Activated naive CD8-positive, alpha-beta T cell treated with anti-CD3 and anti-CD28 coated beads for 36 hours (primary cell): ENCODE measurements at places on chromosomes 7 and 10.

DNA sequence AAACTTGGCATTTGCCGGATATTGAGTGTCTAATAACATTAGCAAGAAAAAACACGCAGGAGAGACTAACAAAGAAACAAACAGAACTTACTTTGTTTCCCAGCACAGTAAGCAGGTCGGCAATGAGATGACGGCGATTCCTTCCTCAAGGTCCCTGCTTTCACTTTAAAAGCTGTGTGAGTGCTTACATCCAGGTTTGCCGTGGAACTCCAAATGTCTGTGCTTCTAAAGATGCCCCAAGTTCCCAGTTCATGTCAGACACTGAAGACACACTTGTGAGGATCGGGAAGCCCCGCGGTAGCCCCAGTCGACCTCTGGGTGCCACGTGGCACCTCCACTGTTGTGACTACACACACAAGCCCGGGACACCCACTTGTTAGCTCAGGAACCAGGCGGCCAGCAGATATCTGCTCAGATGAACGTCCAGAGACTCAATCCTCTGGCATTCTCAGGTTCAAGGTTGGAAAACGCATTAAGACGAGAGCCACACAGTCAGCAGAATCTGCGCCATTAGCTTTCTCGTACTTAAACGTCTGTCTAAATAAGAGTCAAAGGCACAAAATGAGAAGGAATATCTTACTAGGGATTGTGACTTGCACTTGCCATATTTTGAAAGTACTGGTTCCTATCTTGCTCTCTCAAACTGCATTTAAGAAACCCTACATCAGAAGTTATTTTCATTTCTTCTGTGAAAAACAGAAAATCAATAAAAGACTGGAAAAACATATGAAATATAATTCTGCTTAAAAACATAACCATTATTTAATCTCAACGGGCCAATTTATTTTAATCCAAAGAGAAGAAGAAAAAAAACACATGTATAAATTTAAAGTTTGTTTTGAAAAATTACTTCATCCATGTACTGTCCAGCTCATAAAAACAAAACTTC lies 207.6 kb upstream of the KLF14 start:
- no peak for DNase-seq

- DNase-seq: peak; percentile 11
Observed at GRCh38 chr10:79084012-79084971, 15.5 kb downstream of the ZMIZ1 start.

- no peak for DNase-seq
Observed at GRCh38 chr7:39819514-39819913, 130.5 kb upstream of the CDK13 start.

DNA sequence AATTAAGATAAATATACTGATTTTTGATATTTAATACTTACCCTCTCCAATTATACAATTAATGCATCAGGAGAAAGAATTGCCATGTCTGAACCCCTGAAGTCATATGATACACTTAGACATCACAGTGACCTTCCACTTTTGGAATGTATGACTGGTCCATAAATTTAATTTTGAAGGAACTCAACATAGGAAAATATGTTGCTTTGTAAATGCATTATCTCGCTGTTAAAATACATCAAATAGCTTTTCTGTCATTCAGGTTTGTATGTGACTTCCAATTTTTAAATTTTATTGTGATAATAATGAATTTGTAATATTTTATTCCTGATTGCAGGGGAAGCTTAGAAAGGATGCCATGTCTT lies 631.9 kb upstream of the ANKRD30A start:
- no peak for DNase-seq

GRCh38 chr10:49486009-49486408 lies 52.9 kb downstream of the ERCC6 start:
- DNase-seq: no peak

DNA sequence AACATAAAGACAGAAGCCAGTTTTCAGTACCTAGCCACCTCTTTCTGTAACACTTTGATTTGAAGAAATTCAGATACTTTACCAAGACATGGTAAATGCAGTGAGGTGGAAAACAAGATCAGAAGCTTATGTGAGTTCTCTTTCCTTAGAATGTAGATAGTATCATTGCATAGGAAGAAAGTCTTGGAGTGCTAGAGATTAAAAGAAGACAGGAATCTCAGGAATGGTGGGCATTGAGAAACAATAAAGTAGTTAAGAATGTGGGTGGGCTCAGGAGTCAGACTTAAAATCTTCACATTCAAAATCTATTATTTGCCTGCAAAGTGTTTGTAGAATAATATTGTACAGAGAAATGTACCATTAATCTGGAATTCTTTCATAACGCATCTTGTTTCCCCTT lies 58.9 kb downstream of the POLL start:
- no peak for DNase-seq

GRCh38 chr10:36721871-36722270 lies 403.5 kb upstream of the ANKRD30A start:
- DNase-seq: no peak

GRCh38 chr7:44320141-44320540 lies 5.3 kb downstream of the CAMK2B start:
- DNase-seq: no peak

DNA sequence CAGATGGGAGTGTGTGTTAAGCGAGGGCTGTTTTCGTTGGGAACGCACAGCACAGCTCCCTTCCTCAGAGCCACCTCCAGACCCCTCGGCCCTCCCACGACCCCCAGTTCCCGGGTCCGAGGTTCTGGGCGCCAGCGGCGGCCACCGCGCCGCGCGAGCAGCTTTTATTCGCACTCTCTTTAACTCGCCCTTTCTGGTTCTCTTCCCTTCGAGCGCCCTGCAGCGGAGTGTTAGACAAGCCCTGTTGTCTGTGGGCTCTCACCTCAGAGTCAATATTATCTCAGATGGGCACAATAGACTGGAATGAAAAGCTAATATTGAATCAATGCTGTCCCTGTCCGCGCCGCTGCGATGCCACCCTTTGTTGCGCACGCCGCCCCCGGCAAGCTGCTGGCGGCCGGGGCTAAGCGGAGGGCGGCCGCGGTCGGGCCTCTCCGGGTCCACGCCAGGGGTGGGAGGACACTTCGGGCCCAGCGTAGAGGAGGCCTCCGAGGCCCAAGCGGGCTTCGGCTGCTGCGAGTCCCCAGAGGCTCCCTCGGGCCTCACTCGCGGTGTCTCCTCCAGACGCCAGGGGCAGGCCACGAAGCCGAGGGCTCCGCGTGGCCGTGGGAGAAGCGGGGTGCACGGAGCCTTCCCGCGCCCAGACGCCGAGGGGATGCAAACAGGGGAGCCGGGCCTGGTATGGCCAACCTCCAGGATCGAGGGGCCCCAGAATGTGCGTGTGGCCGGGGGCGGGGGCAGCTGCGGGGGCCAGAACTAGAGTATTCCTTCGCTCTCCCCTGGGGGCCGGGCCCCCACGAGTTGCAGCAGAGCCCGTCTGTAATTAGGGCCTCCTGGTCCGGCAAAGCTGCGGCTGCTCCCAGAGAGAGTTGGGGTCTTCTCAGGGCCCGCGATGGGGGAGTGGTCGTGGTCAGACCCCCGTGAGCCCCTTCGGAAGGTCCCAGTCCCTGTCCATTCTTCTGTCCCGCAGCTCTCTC lies 7.9 kb upstream of the EMX2 start:
- no peak for DNase-seq

DNA sequence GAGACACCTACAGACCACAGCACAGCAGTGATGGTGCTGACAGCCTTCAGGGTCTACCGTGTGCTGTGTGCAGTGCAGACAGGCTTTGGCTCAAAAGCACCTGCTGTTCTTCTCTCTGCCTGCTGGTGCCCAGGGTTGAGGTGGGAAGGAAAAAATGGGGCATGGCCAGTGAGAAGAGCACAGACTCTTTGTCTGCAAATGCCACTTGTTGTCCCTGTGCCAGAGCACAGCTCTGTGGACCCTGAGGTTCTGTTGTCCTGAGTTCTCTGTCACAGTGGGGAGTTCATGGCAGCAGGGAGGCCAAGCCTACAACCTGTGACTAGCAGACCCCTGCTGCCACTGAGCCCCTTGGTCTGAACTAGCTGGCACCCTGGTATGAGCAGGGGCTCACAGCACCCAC lies 376.7 kb downstream of the GLRX3 start:
- DNase-seq: no peak

DNA sequence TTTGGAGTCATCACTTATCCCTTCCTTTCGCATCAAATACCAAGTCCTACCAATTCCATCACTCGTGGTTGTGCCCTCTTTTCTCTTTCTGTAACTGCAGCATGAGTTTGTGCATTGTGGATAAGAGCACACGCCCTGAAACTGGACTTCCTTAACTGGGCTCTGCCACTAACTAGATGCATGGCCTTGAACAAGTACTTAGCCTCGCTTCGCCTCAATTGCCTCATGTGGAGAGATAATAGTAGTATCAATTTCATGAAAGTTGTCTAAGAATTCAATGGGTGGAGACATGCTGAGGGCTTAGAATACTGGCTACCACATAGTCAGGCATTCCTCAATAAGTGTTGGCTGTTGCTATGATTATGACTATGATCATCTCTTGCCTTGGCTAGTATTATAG lies 41.5 kb downstream of the CFAP43 start:
- DNase-seq: no peak

- no peak for DNase-seq
Observed at GRCh38 chr10:28897617-28898464, 220.5 kb downstream of the BAMBI start.

DNA sequence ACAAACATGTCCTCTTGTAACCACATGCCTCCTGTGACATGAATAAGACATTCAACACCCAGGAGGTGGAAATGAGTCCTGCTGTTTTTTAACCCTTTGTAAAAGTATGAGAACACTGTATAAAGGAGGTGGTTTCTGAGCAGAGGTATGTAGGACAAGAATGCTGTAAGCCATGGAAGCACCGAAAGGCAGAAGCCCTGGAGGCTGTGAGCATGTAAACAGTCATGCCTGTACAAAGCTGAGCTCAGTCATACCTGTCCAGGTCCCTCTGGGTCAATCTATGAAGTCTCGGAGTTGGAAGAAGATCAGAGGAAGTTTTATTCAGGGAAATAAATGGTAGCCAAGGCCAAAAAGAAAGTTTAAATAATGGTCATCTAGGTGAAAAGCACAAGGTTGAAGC lies 34.7 kb upstream of the XPNPEP1 start:
- no peak for DNase-seq

DNA sequence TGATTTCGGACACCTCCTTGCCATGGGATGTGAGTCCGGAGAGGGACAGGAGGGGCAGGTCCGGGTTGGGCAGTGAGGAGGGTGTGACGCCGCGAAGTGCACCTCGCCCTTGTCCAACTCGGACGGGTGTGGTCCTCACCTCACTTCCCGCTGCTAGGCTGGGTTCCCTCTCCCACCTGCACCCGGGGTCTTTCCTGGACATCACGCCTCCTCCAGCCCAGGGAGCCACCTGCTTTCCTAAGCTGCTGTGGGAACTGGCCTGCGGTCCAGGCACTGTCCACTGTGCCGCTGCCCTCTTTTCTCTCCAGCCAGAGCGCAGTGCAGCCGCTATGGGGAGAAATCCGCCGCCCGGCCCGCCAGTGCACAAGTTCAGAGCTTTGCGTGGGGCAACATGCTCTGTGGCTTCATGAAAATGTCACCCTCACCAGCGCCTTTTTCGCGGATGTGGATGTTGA lies 45.0 kb upstream of the ZNF716 start:
- DNase-seq: no peak

- DNase-seq: no peak
Observed at GRCh38 chr10:56632537-56632936, 271.5 kb upstream of the ZWINT start.

- DNase-seq: no peak
Observed at GRCh38 chr10:131876508-131876907, 24.3 kb upstream of the PPP2R2D start.

GRCh38 chr7:131067220-131067619 lies 260.5 kb upstream of the MKLN1 start:
- no peak for DNase-seq

DNA sequence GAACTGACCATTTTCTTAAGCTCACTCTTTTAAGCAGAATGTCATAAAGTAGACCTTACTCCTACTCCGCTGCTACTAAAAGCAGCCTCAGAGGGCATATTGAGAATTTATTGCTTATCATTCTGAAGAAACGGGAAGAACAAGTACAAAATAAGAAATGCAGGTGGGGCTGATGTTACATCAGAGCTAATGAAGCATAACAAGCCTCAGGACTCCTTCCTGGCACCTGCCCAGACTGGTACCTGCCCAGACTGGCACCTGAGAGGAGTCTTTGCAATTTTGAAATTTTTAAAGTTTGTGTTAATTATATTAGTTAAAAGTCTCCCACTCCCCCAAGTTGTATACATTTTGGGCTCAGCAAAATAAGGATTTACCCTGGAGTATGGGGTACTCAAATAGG lies 162.4 kb downstream of the SEMA3E start:
- DNase-seq: no peak

GRCh38 chr7:106071999-106072714 lies 40.0 kb downstream of the SYPL1 start:
- DNase-seq: no peak

DNA sequence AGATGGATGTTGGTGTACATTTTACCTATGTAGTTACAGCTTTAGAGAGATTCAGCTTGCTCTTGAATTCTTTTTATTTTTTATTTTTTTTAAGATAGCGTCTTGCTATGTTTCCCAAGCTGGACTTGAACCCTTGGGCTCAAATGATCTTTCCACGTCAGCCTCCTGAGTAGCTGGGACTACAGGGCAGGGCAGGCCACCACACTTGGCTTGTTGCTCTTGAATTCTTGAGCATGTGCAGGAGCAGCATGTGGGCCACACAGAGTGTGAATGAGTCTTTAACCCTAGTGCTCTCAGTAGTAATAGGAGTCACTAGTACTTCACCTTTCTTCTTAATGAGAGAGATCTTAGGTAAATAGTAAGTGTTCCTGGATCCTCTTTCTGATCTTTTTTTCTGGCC lies 26.7 kb upstream of the CYCS start:
- no peak for DNase-seq

- no peak for DNase-seq
Observed at GRCh38 chr10:75438275-75438674, 6.9 kb downstream of the LRMDA start.

GRCh38 chr10:13079776-13080050 lies 20.2 kb upstream of the OPTN start:
- no peak for DNase-seq

DNA sequence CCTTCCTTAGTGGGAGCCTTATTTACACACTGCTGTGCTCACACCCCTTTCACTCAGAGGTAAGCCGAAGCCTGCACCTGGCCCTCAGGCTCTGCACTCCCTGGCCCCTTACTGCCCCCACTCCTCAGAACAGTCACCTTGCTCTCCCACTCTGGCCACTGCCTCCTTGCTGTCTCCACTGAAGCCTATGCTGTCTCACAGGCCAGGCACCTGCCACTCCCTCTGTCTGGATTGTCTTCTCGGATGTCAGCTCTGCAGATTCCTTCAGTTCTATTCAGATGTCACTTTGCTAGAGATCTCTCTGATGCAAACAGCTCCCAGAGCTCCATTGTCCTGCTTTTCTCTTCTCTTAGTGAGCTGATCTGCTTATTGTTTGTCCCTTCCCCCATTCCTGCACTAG lies 390.7 kb downstream of the DPP6 start:
- DNase-seq: no peak

DNA sequence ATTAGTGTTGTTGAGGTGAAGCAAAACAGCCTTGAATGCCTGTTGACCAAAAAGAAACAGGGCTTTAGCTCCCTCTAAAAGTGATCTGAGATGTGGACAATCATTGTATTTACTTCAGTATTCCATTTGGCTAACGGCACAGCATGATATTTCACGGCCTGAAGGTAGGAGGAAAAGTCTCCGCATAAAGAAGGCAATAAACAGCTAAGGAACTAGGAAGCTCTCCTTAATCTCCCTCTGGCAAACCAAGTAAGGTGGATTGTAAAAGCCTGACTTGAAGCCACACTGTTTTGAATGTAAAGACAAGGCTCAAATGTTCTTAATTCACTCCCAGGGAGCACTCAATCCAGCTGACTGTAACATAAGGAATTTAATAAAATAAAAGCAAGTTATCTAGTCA lies 160.0 kb upstream of the ZNF804B start:
- DNase-seq: no peak
